ENCODE measurements at places on chromosomes 6 and 20.

- no peak for DNase-seq
Observed at GRCh38 chr20:62675156-62675876, 33.0 kb downstream of the SLCO4A1 start.

GRCh38 chr6:89640804-89641203 lies 2.3 kb upstream of the LYRM2 start:
- no peak for DNase-seq

DNA sequence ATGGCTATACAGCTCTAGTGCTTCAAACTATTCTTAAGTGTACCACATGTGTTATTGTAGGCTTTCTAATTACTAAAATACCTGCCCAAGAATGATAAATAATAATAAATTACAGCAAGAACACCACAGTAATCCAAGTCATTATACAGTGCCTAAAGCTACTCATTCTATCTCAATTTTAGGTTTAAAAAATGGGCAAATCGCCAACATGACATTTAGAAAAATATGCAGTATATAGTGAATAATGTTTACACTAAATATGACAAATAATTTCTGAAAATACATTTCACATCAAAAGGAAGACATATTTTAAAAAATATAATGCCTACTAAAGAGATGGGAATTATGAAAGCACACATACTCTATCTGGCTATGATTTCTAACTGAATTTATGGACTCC lies 91.8 kb downstream of the MAN1A1 start:
- DNase-seq: no peak

DNA sequence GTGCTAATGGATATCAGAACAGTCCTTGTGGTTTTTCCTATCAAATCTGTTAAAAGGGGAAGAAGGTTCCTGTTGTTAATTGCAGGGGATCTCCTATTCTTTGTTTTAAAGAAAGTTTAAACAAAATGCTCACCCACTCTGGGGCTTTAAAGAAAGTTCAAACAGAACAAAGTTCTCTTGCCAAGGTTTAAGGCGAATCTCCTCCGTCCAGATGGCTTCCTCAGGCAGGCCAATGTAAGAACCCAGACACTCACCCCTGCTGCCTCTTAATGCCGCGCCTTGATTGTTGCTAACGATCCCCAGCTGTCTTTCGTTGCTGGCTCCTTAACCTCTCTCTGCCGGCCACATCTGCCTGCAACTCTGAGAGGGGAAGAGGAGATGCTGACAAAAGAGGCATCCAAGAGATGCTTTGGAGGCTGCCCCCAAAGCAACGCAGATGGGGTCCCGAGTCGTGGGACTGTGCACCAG lies 235.0 kb upstream of the PRDM1 start:
- DNase-seq: no peak

- no peak for DNase-seq
Observed at GRCh38 chr20:47791084-47791599, 5.9 kb upstream of the SULF2 start.

- DNase-seq: no peak
Observed at GRCh38 chr20:46375771-46376170, 30.6 kb downstream of the ELMO2 start.

GRCh38 chr6:170443151-170443662 lies 109.9 kb downstream of the PSMB1 start:
- DNase-seq: no peak

GRCh38 chr20:63847237-63848002 lies 13.9 kb upstream of the ABHD16B start:
- no peak for DNase-seq

- DNase-seq: no peak
Observed at GRCh38 chr6:110485491-110485890, 9.1 kb upstream of the SLC22A16 start.

GRCh38 chr20:36252511-36252910 lies 16.2 kb downstream of the AAR2 start:
- no peak for DNase-seq

DNA sequence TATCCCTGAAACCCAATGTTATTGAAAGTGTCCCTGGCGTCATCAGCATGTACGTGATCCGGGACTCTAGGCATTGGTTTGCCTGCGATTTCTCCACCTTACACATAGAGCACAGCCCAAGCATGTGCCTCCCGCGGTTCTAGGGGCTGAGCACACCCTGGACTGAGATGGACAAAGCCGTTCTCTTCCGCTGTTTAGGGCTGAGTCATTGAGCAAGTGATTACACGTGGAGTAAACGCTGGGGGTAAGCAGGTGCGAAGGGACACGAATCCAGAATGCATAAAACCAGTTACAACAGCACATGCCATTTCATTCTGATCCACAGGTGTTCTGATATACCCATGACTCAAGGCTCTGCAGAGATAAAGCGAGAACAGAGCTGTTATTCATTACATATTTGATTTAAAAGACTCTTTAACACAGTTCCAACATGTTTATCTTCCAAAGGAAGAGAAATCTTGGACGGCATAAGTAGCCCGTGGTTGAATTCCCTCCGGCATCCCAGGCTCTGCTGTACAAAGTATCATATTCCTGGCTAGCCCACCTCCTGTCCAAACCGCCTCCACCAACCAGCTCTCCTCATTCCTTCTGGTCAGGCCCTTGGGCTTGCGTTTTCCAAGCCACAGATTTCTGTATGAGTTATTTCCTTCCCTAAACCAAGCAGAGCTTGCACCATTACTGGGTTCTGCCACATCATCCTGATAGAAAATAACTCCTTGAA lies 36.1 kb upstream of the THBS2 start:
- no peak for DNase-seq

- no peak for DNase-seq
Observed at GRCh38 chr6:1176567-1176966, 135.3 kb upstream of the FOXQ1 start.

- peak; percentile 85 for DNase-seq
Observed at GRCh38 chr20:19828232-19828631, 70.2 kb downstream of the RIN2 start.

- no peak for DNase-seq
Observed at GRCh38 chr6:23890543-23891227, 235.3 kb upstream of the NRSN1 start.

DNA sequence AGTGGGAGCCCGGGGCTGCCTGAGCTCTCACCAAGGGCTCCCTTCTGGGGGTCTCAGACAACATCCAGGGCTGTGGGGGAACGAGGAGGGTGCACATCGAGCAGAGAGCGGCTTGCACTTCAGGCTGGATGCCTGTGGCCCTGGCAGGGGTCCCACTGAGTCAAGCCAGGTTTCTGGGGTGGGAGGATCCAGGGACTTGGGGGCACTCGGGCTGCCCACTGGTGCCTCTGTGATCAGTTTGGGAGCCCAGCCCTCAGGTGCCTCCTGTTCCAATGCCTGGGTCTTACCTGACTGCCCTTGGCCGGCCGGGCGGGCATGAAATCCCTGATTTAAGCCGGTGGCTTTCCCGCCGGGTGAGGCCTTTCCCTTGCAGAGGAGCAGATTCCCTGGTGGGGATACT lies 470 bp downstream of the COL20A1 start:
- DNase-seq: no peak

- peak; percentile 56 for DNase-seq
Observed at GRCh38 chr20:63658749-63659187, 656 bp downstream of the RTEL1 start.

GRCh38 chr20:47561603-47562583 lies 60.2 kb downstream of the NCOA3 start:
- DNase-seq: no peak

DNA sequence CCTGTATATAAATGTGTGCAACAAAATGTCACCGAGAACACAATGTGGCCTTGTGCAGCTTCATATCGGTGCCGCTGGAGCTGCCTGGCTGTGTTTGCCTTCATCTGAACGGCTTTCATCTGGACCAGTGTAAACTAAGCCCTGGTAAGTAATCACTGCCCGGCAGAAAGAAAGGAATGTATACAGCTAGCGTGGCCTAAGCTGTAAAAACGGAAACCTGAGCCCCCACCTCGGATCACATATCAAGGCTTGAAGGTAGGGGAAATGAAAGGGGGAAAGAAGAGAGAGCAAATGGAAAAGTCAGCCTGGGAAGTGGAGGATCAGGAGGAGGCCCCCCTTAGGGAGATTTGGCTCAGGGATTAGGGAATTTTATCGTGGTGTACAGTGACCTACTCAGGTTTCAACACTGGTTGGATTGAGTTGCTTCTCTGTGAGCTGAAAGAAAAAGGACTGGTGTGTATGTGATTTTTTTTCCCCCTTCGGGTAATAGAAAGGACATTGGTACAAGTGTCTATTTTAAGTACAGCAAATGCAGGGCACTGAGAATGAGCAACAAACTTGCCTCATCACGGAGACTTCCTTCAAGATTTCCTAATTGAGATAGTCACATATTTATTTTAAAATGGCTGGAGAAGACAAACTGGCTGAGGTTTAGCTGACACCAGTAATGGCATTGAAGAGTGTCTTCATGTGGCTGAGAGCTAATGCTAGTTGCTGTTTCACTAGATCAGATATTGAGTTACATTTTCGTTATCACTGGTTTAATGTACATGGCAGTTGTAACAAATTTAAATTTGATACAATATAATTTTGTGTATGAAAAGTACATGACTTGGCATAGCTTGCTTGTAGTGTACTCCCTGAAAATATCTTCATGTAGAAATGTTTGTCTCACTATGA lies 3.5 kb downstream of the SOBP start:
- DNase-seq: no peak

DNA sequence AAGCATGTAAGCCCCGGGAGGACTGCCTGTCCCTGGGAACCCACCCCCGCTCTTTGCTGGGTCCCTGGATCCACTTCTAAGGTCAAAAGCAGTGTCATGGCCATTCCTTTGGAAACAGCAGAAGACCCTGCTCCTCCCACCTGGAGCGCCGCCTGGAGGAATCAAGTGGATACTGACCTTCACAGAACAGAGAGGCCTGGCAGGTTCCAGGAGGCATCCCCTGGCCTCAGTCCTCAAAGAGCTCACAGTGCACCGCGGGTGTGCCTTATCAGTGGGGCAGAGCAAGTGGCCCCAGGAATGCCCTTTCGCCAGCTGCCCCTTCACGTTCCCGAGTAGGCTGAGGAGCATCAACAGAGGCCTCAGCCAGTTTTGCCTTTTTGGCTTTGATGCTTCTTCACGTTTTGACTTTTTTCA lies 11.1 kb upstream of the SLC4A11 start:
- no peak for DNase-seq

Measured in activated CD4-positive, alpha-beta T cell treated with anti-CD3 and anti-CD28 coated beads, Interleukin-10, Interleukin-2, amounts not matched to agents 100 ng/mL and 50 ng/mL, durations not matched to agents 16 hours and 8 hours (primary cell).